ENCODE measurements at places on chromosomes 16 and 17.

DNA sequence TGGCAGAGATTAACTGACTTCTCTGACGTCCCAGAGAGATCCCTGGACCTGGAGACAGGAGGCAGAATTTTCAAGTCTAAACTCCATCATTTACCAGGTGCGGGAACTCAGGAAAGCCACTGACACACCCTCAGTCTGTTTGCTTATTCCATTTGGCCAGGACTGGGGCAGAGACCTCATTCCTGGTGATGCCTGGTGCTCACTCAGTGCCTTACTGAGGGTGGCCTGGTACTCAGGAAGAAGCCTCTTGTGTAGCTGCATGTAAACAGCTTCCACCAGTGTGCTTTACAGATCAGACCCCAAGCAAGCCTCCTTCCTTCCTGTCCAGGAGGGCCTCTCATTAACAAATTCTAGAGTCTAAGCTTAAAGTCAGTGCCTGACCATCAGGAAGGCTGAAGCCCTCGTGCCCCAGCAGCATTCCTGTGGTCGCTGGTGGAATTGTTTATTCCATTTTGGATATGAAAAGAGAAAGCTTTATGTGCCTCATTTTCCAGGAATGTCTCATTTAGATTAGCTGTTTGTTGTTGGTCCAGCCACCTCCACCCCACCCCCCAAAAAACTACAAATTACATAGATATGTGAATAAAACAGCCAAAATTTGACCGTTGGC is 236.1 kb upstream of the CDH5 start:
- no peaks in the 10 kb centered on the region for H3K4me1 ChIP-seq
- DNase-seq = no peak
- peaks cover 21% of the 10 kb centered on the region for H3K27me3 ChIP-seq
- no peak overlapping the region for H3K4me3 ChIP-seq

- H3K36me3 ChIP-seq = peaks cover 68% of the 10 kb centered on the region
- no peak overlapping the region for H3K27ac ChIP-seq
- no peak overlapping the region for H3K4me3 ChIP-seq
- no peaks in the 10 kb centered on the region for H3K27me3 ChIP-seq
- H3K4me1 ChIP-seq = peaks cover 6% of the 10 kb centered on the region
Measured at GRCh38 chr17:41974031-41974430, 7.4 kb downstream of the CNP start.

DNA sequence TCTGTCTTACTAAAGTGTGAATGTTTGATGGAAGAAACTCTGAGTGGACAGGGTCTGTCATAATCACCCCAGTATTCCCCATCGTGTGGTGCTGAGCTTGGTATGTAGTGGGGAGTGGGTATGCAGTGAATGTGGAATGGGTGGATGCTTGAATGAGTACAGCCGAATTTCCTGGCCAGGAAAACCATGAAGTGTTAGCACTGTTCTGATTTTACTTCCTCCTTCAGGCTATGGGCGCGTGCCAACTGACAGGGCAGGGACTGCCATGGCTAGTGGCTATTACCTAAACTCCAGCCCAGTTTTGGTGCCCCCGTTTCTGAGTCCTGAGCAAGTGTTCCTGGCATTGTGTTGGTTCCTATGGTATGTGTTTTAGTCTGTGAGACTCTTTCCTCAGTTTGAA is 48.6 kb downstream of the PRKCA start:
- no peak for DNase-seq
- no peaks in the 10 kb centered on the region for H3K27me3 ChIP-seq
- no peaks in the 10 kb centered on the region for H3K4me1 ChIP-seq
- no peak overlapping the region for H3K4me3 ChIP-seq

DNA sequence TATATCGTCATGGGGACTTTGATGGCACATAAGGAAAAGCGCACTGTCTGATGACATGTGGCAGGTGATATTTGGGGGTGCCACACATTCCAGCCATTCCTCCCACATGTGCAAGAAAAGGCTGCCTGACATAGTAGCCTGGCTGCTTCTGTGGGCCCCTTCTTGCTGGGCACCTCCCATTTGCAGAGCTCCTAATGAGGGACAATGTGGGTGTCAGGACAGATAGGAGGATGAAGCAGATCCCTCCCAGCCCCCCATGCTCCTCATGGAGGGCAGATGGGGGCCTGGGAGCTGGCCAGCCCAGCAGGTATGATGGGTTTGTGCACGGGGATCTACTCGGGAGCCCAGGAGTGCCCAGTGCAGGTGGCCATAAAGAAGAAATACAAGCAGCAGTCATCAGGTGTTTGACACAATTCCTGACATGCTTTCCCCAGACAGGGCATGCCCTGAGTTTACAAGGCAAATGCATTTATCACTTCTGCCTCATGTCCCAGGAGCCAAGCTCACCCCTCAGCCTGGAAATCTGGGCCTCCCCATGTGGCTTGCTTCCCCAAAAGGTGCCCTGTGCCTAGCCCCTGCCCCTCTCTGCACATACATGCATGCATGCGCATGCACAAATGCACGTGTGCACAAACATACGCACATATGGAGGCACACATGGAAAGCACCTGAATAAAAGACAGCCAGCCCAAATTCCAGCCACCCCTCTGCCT is 260.6 kb upstream of the RPL38 start:
- H3K27me3 ChIP-seq = no peaks in the 10 kb centered on the region
- H3K27ac ChIP-seq = no peak overlapping the region
- no peak overlapping the region for H3K4me3 ChIP-seq
- DNase-seq = no peak

DNA sequence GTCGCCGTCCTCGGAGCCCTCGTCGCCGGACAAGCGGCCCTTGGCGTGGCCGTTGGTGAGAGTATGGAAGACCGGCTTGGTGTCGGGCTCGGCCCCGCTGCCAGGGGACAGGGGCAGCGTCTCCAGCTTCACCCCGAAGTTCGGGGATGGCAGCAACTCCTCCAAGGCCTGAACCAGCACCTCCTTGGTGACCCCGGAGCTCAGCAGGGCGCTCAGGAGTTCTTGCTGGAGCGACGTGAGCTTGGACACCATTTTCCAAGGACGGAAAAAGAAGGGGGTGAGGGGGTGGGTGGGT is 279 bp downstream of the HNF1B start:
- H3K36me3 ChIP-seq = no peaks in the 10 kb centered on the region
- H3K4me1 ChIP-seq = peaks cover 40% of the 10 kb centered on the region
- peaks cover 38% of the 10 kb centered on the region for H3K27me3 ChIP-seq
- H3K4me3 ChIP-seq = no peak overlapping the region
- no peak for DNase-seq
- H3K27ac ChIP-seq = no peak overlapping the region

DNA sequence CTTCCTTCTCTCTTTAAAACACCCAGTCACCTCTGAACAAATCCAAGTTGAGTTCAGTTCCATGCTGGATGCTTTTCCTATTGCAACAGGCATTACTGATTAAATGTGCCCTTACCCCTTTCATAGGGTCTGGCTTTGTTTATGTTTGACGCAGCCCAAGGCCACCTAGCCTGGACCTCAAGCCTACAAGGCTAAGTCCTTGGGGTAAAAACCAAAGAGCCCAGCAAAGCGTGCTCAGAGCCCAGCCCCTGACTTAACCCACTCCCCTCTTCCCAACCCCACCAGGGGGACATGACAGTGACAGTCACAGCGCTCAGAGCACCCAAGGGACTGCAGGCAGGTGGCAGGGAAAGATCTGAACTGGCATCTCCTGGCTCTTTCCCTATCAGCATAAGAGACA is 200.6 kb downstream of the XYLT1 start:
- no peak for DNase-seq
- no peaks in the 10 kb centered on the region for H3K36me3 ChIP-seq
- no peaks in the 10 kb centered on the region for H3K27me3 ChIP-seq
- H3K4me1 ChIP-seq = no peaks in the 10 kb centered on the region

GRCh38 chr16:87414251-87414680 is 22.1 kb downstream of the MAP1LC3B start:
- H3K4me1 ChIP-seq = no peaks in the 10 kb centered on the region
- H3K27ac ChIP-seq = no peak overlapping the region
- H3K36me3 ChIP-seq = peaks cover 65% of the 10 kb centered on the region
- no peak for DNase-seq
- H3K4me3 ChIP-seq = no peak overlapping the region

GRCh38 chr17:3827124-3827773 is 18.8 kb downstream of the NCBP3 start:
- no peaks in the 10 kb centered on the region for H3K4me1 ChIP-seq
- H3K27me3 ChIP-seq = no peaks in the 10 kb centered on the region
- H3K27ac ChIP-seq = no peak overlapping the region
- no peak overlapping the region for H3K4me3 ChIP-seq
- peaks cover 65% of the 10 kb centered on the region for H3K36me3 ChIP-seq
- DNase-seq = peak; percentile 72

- H3K36me3 ChIP-seq = no peaks in the 10 kb centered on the region
- no peaks in the 10 kb centered on the region for H3K27me3 ChIP-seq
- H3K27ac ChIP-seq = no peak overlapping the region
- DNase-seq = peak; percentile 7
Measured at GRCh38 chr17:41547921-41548843, 20.1 kb upstream of the KRT19 start.

DNA sequence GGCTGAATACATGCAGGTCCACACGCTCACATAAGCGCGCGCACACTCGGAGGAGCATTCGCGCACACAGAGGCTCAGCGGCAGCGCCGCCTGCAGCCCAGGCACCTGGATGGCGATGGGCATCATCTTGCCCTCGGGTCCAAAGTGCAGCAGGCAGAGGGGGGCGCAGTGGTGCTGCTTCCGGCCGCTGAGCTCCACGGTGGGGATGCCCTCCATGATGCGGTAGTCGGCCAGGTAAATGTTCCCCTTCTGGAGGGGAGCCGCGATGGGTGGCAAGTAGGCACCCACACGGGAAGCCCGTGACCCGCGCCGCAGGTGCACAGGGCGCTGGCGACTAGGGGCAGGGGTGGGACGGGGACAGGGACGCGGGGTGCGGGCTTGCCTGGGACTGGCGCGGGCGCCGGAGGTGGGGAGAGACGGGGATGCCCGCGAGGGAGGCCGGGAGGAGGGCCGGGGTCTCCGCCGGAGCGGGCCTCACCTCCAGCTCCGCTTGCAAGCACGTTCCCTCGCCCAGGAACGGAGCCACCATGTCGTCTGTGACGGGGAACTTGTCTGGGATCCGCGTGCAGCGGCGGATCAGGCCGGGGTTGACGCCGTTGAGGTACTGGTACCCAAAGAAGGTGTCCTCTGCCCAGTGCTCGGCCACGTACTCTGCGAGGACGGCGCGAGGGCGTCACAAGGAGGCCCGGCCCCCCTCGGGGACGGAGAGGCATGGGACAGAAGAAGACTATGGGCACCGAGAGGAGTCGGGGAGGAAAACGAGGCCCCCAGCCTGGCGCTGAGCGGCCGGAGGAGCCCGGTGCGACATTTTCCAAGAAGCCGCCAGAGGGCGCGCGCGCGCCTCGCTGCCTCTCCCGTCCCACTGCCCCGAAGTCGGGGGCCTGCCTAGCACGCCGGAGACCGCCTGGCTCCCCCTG is 8.0 kb downstream of the ALOX12B start:
- peak; percentile 66 for DNase-seq
- H3K36me3 ChIP-seq = no peaks in the 10 kb centered on the region
- peaks cover 5% of the 10 kb centered on the region for H3K27me3 ChIP-seq
- peak overlapping the region; percentile 66 for H3K27ac ChIP-seq
- H3K4me3 ChIP-seq = peak overlapping the region; percentile 31

DNA sequence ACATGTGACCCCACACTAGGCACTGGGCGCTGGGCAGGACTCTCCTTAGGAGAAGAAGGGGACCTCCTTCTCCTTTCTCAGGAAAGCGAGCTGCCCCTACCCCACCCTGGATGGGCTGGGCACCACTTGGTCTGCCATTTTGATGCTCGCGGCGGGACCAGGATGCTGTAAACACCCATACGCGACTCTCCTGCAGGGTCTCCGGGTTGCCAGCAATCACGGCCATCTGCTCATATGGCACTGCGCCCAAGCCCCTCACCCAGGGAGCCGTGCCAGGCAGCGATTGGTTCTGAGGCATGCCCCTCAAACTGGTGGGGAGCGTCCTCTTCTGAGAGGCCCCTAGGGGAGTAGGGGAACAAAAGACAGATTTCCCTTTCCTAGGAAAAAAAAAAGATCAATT is 99.0 kb downstream of the C16orf78 start:
- no peak overlapping the region for H3K27ac ChIP-seq
- no peak overlapping the region for H3K4me3 ChIP-seq
- H3K36me3 ChIP-seq = no peaks in the 10 kb centered on the region

DNA sequence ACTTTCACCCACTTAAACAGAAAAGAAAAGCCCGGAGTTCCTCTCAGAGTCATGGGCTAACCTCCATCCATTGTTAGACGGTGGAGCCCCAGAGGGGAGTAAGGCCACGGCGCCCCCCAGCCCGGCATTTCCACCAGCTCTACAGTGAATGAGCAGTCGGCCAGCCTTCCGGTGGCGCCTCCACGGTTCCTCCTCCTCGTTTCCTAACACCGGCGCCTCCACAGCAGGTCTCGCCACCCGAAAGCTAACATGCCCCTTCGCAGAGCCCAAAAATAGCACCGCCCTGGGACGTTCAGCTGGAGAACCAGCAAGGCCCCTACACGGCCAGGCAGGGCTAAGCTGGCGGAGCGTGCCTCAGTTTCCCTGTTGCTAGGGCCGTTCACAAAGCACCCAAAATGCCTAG is 858 bp downstream of the MMD start:
- peak overlapping the region; percentile 86 for H3K4me3 ChIP-seq
- peaks cover 19% of the 10 kb centered on the region for H3K27me3 ChIP-seq
- no peaks in the 10 kb centered on the region for H3K36me3 ChIP-seq
- H3K27ac ChIP-seq = peak overlapping the region; percentile 73
- peak; percentile 29 for DNase-seq

- peaks cover 21% of the 10 kb centered on the region for H3K4me1 ChIP-seq
- H3K27ac ChIP-seq = peak overlapping the region; percentile 82
- H3K4me3 ChIP-seq = peak overlapping the region; percentile 91
Measured at GRCh38 chr17:28841901-28842281, 699 bp downstream of the FAM222B start.

GRCh38 chr17:47670064-47670463 is 20.3 kb downstream of the KPNB1 start:
- H3K27ac ChIP-seq = no peak overlapping the region
- H3K4me3 ChIP-seq = no peak overlapping the region
- H3K27me3 ChIP-seq = no peaks in the 10 kb centered on the region
- peak; percentile 65 for DNase-seq
- peaks cover 6% of the 10 kb centered on the region for H3K4me1 ChIP-seq

GRCh38 chr16:67210069-67210937 is 11.4 kb downstream of the ELMO3 start:
- DNase-seq = no peak
- H3K4me3 ChIP-seq = no peak overlapping the region
- H3K4me1 ChIP-seq = no peaks in the 10 kb centered on the region
- no peaks in the 10 kb centered on the region for H3K36me3 ChIP-seq
- no peak overlapping the region for H3K27ac ChIP-seq

GRCh38 chr17:74539281-74539820 is 6.6 kb downstream of the CD300C start:
- no peak overlapping the region for H3K4me3 ChIP-seq
- DNase-seq = no peak
- H3K4me1 ChIP-seq = no peaks in the 10 kb centered on the region
- peaks cover 3% of the 10 kb centered on the region for H3K27me3 ChIP-seq

- DNase-seq = peak; percentile 27
- H3K4me3 ChIP-seq = peak overlapping the region; percentile 67
- H3K36me3 ChIP-seq = no peaks in the 10 kb centered on the region
- H3K27ac ChIP-seq = peak overlapping the region; percentile 74
- H3K4me1 ChIP-seq = peaks cover 56% of the 10 kb centered on the region
Measured at GRCh38 chr16:88454523-88454947, 1.5 kb downstream of the ZFPM1 start.

GRCh38 chr17:66177048-66177447 is 14.9 kb downstream of the CEP112 start:
- H3K27ac ChIP-seq = no peak overlapping the region
- no peaks in the 10 kb centered on the region for H3K27me3 ChIP-seq
- H3K4me3 ChIP-seq = no peak overlapping the region
- no peak for DNase-seq
- H3K36me3 ChIP-seq = no peaks in the 10 kb centered on the region

Measured in CD4-positive, CD25-positive, alpha-beta regulatory T cell (primary cell).